Mesendoderm (in vitro differentiated cells): ENCODE measurements at places on chromosomes 7 and 10.

DNA sequence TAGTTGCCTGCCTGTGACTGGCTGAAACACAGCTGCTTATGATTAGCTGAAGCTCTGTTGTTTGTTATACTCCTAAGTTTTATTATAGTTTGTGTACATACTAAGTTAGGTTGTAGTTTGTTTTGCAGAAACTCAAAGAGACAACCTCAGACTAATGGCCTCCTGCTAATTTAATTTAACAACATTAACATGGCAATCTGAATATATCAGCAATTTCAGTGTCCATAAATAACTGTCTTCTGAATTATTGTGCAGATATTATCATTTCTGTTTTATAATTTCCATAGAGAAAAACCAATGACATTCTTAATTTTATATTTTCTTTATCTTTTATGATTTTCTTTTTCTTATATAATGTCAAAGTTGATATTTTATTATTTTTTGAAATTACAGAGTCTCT, 298.1 kb upstream of the PLXDC2 start:
- H3K4me1 ChIP-seq = no peaks in the 10 kb centered on the region
- DNase-seq = no peak

GRCh38 chr7:52260046-52260665, 775.3 kb upstream of the POM121L12 start:
- peak; percentile 80 for DNase-seq
- no peak overlapping the region for H3K4me3 ChIP-seq
- no peak overlapping the region for H3K27ac ChIP-seq
- H3K36me3 ChIP-seq = no peaks in the 10 kb centered on the region
- H3K27me3 ChIP-seq = no peaks in the 10 kb centered on the region
- no peaks in the 10 kb centered on the region for H3K4me1 ChIP-seq

- H3K27me3 ChIP-seq = no peaks in the 10 kb centered on the region
- no peaks in the 10 kb centered on the region for H3K36me3 ChIP-seq
- H3K4me1 ChIP-seq = no peaks in the 10 kb centered on the region
- H3K27ac ChIP-seq = no peak overlapping the region
Measured at GRCh38 chr10:19888061-19888660, 71.9 kb downstream of the PLXDC2 start.

DNA sequence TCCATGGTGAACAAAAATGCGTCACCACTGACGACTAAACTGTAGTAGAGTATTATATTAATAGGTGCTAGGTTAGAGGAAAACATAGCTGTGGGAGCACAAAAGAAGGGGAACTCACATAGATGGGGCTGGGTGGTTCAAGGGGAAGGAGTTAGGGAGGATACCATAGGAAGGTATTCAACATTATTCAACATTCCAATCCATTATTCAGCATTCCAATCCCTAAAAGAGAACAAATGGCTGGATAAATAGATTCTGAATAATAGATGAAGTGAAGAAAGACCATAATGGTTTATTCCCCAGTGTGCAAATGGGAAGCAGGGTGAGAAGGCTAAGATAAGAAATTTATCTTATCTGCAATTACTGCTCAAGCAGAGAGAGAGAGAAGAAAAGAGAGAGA, 61.4 kb downstream of the AASS start:
- H3K36me3 ChIP-seq = no peaks in the 10 kb centered on the region
- peak; percentile 75 for DNase-seq
- peaks cover 7% of the 10 kb centered on the region for H3K4me1 ChIP-seq
- no peaks in the 10 kb centered on the region for H3K27me3 ChIP-seq
- no peak overlapping the region for H3K4me3 ChIP-seq

DNA sequence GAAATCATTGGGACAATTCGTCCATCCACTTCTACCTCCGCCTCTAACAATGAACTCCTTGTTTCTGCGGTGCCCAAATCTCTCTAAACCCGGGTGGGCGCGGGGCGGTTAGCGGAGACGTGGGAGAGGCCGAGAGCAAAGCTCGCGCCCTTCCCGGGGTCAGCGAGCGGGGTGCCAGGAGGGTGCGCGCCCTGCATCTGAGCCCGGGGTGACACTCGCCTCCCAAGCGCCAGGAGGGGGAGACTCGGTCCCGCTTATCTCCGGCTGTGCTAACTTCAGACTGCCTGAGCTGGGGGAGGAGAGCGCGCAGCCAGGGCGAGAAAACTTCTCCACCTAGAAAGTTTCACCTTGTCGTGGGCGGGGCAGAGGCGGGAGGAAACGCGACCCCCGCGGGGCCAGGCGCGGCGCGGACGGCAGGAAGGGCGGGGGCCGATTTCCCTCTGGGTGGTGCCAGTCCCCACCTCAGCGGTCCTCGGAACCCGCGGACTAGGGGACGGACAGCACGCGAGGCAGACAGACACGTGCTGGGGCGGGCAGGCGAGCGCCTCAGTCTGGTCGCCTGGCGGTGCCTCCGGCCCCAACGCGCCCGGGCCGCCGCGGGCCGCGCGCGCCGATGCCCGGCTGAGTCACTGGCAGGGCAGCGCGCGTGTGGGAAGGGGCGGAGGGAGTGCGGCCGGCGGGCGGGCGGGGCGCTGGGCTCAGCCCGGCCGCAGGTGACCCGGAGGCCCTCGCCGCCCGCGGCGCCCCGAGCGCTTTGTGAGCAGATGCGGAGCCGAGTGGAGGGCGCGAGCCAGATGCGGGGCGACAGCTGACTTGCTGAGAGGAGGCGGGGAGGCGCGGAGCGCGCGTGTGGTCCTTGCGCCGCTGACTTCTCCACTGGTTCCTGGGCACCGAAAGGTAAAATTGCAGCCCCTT, at the start of gene MET:
TSS of gene MET (plus strand) at position 516 of the 915 bp plus-strand sequence. CDS start 26,889 bp downstream, outside the sequence.
- H3K27ac ChIP-seq = no peak within 1 kb of the TSS
- H3K36me3 ChIP-seq = no peaks in the 10 kb centered on the region
- peak within 1 kb of the TSS; percentile 33 for H3K4me3 ChIP-seq
- DNase-seq = peak; percentile 67
- peaks cover 7% of the 10 kb centered on the region for H3K27me3 ChIP-seq

DNA sequence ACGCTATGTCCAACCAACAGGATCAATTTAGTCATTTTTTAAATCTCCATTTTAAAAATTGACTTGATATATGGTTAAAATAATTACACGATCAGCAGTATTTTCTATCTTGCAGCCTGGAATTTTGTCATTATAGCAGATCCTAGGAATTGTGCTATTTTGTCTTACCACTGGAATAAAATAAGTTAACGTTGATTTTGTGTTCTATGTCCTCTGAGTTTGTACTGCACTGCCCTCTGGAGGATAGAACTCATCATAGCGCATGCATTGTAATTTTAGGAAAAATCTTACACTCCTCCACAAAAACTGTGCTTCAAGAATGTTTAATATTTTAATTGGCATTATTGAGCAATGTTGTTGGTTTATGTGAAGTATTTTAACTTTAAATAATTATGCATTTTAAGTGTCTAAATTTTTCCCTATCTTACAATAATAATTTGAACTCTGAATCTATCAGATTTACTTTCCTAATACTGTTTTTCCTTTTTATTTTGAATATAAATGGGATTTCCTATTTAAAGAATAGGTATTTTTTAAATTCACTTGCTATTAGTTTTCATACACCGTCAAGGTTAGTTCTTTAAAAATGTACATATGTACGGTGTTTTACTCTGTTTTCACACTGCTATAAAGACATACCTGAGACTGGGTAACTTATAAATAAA, 220.1 kb downstream of the PPP1R3A start:
- H3K27ac ChIP-seq = no peak overlapping the region
- H3K4me1 ChIP-seq = no peaks in the 10 kb centered on the region
- no peaks in the 10 kb centered on the region for H3K36me3 ChIP-seq
- no peak overlapping the region for H3K4me3 ChIP-seq

DNA sequence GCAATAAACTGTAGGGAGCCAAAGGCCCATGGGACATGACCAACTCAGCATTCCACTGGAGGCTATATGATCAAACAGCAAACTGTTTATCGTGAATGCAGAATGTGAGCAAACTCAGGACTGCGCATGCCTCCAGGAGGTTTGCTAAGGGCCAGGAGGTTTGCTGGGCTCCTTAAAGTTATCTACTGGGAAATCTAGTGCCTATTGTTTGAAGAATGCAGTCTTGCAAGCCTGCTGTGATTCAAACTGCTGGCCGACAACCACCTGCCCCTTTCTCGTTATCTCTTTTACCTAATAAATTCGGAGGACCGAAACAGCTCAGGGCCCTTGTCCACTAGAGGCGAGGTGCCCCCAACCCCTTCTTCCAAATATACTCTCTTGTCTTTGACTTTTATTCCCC, 404.1 kb downstream of the KCNMA1 start:
- no peaks in the 10 kb centered on the region for H3K36me3 ChIP-seq
- H3K4me3 ChIP-seq = no peak overlapping the region
- no peaks in the 10 kb centered on the region for H3K4me1 ChIP-seq
- no peaks in the 10 kb centered on the region for H3K27me3 ChIP-seq
- H3K27ac ChIP-seq = no peak overlapping the region

DNA sequence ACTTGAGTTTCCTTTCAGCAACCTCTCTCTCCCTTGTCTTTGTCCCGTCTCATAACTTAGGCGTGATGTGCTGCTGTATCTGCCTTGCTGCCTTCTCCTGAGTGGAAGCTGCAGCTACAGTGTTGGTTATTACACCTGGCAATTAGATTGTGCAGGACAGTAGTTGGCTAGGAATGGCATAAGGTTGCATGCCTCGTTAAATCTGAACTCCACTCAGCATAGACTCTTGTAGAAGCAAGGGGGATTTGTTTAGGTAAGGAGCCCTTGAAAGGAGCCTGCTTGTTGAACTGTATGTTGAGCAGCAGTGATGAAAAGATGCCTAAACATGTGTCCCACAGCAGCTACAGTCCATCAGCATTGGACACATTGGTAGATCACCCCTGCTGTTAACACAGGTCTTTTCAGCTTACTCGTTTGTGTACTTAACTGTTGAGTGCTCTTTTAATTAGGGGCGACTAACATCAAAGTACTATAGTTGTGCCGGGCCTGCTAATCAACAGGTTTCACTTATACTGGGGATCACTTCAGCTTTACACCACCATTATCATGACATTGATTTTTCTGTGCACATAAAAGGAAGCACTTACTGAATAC, 225.0 kb downstream of the AUTS2 start:
- H3K27ac ChIP-seq = no peak overlapping the region
- H3K27me3 ChIP-seq = no peaks in the 10 kb centered on the region
- H3K36me3 ChIP-seq = no peaks in the 10 kb centered on the region
- no peak overlapping the region for H3K4me3 ChIP-seq
- DNase-seq = no peak

- no peaks in the 10 kb centered on the region for H3K36me3 ChIP-seq
- no peak overlapping the region for H3K27ac ChIP-seq
- H3K27me3 ChIP-seq = no peaks in the 10 kb centered on the region
- no peaks in the 10 kb centered on the region for H3K4me1 ChIP-seq
- peak; percentile 74 for DNase-seq
Measured at GRCh38 chr10:49550563-49550962, 11.6 kb upstream of the ERCC6 start.

GRCh38 chr10:130708465-130709070, 572.4 kb downstream of the GLRX3 start:
- no peaks in the 10 kb centered on the region for H3K4me1 ChIP-seq
- H3K27me3 ChIP-seq = no peaks in the 10 kb centered on the region
- H3K36me3 ChIP-seq = no peaks in the 10 kb centered on the region
- DNase-seq = no peak
- no peak overlapping the region for H3K4me3 ChIP-seq
- H3K27ac ChIP-seq = no peak overlapping the region

GRCh38 chr10:114426476-114426875, 22.2 kb upstream of the AFAP1L2 start:
- H3K27ac ChIP-seq = no peak overlapping the region
- no peaks in the 10 kb centered on the region for H3K36me3 ChIP-seq
- H3K4me1 ChIP-seq = no peaks in the 10 kb centered on the region

DNA sequence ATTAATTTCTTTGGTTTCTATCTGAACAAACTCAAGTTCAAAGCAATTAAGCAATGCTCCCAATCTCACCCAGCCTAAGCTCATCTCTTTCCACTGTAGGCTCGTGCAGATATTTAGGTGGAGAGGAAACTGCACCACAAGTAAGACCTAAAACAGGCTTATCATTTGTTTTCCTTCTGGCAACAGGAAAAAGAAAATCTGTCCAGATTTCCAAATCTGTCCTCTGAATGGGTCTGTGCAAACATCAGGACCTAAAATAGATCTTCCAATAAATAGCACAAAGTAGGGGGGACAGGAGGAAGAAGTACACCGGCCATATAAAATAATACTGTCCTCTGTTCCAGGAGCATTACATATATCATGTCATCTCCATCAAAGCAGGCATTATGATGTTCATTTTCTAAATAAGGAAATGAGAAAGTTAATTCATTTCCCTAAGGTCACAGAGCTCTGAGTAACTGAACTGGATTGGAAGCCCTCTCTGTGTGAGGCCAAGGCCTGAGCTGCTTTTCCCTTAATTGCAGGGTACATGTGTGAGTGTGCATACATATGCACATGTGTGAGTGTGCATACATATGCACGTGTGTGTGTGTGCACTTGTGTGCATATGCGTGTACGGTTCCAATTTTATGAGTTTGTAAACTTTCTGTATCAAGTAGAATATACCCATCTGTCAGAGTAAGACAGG, 92.8 kb upstream of the PARD3 start:
- no peak for DNase-seq
- H3K36me3 ChIP-seq = no peaks in the 10 kb centered on the region
